Activated T-helper 1 cell treated with Interleukin-2 at 50 U/mL for 16 hours (primary cell): ENCODE measurements at places on chromosomes 6 and 20.

- no peak for DNase-seq
These were observed 9.6 kb downstream of the TMEM239 start for GRCh38 chr20:2825761-2826160.

DNA sequence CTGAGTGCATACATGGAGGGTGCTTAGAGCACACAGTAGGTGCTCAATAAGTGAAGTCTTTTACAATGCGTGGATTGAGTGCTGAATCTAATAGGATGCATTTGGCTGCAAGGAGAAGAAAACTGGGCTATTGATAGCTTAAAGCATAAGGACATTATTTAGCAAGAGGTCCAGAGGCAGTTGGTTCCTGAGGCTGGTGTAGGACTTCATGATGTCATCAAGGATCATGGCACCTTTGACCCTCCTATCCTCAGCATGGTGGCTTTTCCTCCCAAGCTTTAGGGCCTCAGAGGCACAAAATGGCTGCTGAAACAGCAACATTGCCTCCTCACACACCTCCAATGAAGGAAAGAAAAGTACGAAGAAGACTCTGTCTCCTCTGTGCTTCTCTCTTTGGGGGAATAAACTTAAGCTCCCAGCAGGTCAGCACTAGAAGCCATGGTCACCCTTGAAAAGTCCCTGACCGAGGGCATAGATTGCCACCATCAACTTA is 3.1 kb upstream of the PREX1 start:
- no peak for DNase-seq

DNA sequence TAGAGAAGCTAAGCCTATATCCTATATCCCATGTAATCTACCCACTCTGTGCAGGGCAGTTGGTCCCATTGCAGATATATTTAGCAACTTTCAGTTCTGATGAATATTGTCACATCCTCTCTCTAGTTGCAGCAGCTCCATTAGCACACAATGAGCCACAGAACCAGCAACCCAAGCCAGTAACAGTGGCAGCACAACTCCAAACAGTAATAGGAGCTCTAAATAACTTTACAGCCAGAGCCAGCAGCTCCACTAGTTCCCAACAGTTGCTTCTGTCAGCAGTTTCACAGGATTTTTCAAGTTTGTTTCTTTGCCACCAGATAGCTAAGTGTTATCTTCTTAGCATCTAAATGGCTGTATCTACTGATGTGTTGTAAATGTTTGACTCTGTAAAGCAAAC is 490.8 kb downstream of the HTR1B start:
- no peak for DNase-seq

- DNase-seq = no peak
These were observed 857.0 kb downstream of the KIF16B start for GRCh38 chr20:15716256-15716655.

- DNase-seq = no peak
These were observed 15.0 kb downstream of the FITM2 start for GRCh38 chr20:44296011-44296410.

- no peak for DNase-seq
These were observed 5.1 kb downstream of the LPIN3 start for GRCh38 chr20:41345729-41346067.

- no peak for DNase-seq
These were observed 1.0 kb downstream of the CCN2 start for GRCh38 chr6:131949909-131950766.

GRCh38 chr6:168130168-168130696 is 51.2 kb upstream of the FRMD1 start:
- no peak for DNase-seq

- DNase-seq = no peak
These were observed 194.2 kb downstream of the SLC35F1 start for GRCh38 chr6:118101220-118101619.

GRCh38 chr20:61645732-61646131 is 393.7 kb downstream of the CDH4 start:
- DNase-seq = no peak

DNA sequence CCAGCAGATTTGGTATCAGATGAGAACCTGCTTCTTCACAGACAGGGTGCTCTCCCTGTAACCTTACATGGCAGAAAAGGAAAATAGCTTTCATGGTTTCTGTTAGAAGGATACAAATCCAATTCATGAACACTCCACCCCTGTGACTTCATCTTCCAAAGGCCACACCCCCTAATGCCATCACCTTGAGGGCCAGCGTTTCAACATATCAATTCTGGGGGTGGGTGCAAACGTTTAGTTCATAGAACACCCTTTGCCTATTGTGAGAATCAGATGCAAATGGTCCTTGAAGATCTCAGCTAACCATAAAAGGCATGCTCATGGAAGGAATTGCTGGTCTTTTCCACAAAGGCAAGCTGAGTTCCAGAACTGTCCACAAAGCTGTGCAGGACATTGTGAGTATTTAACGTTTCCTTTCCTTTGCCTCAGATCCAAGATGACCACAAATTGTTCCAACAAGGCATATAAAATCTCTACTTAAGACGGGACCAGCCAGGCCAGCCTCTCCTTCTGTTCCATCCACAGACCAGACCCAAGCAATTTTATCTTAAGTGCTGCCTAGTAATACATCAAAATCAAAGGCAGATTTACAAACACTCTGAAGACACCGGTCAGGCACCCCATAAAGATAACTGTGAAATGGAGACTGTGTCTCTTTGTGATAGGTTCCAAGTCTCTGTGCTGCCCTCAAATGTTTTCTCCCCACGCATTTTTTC is 34.7 kb upstream of the SSTR4 start:
- DNase-seq = no peak

DNA sequence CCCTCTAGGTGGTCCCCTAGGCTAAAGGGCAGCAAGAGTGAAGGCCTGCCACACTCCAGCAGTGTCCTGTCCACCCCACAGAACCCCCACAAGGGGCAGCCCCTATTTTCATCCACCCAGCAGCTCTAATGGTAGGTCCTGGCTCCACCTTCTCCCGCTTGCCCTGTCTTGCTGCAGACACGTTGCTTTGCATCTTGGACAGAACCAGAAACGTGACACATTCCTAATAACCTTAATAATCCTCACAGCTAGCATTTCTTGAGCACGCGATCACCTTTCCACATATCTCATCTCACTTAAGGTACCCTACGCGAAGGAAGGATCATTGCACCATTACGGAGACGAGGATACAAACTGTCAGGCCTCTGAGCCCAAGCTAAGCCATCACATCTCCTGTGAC is 11.7 kb upstream of the SLC22A23 start:
- no peak for DNase-seq

- DNase-seq = no peak
These were observed 95.2 kb downstream of the ANKRD60 start for GRCh38 chr20:58133020-58133808.

GRCh38 chr20:38205001-38205400 is 39.9 kb upstream of the TGM2 start:
- no peak for DNase-seq

DNA sequence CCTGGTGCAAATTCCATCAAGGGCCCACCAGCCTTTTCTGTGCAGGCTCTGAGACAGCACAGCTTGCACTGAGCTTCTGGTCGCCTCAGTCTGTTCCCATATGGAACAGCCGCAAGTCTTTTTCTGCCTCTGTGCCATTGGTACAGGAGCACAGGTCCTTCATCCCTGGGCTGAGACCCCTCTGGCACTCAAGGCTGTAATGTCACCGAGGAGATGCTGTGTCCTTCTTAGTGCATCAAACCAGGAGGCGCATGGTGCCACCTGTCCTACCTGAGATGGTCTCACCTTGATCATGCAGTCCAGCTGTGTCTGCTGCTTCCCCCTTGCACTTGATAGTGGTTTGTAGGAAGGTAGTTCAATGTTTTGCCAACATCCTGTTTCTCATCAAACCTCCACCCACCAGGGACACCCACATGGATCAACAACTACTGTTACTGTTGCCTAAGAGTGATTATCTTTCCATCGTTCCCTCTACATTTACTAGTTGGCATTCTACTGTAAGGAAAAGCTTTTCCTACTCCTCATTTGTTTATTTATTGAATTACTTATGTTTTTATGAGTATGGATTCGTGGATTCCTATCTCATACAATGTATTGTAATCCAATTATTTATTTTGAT is 29.0 kb downstream of the FAM50B start:
- DNase-seq = no peak

GRCh38 chr20:44582311-44583025 is at the start of gene PKIG:
PKIG (plus strand) TSS chr20:44582579; CDS start chr20:44614557, 31,978 bp downstream.
- no peak for DNase-seq

DNA sequence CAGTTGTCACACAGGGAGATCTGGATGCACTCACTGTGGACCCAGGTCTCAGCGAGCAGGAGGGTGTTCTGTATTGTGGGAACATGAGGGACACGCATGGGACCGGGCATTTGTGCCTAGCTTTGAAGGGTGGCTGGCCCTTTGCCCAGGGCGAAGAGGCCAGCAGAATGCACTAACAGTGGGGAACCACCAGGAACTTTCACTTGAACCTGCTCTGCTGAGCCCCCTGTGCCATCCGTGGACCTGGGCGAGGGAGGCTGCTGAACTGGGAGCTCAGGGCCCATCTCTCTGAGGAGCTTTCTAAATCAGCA is 1.2 kb upstream of the ULBP2 start:
- DNase-seq = no peak

DNA sequence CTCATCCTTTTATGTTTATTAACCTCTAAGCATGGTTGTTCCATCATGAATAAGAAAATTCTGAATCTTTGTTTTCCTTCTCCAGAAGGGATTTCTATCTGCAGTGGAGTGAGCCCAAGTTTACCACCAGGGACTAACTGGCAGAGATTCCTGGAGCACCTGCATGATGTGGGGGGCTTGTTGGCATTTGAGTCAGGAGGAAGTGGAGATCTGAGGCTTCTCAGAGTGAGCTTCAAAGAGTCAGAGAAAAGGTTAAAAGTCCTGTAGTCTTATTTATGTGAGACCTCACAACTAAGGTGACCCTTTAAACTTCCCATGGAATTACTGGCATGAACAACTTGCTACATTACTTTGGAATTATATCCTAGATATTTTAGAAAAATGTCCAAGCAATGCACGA is 138.1 kb upstream of the SLC24A3 start:
- no peak for DNase-seq
